NCI-H1048 (cell line): ENCODE measurements at places on chromosomes 2 and 18.

DNA sequence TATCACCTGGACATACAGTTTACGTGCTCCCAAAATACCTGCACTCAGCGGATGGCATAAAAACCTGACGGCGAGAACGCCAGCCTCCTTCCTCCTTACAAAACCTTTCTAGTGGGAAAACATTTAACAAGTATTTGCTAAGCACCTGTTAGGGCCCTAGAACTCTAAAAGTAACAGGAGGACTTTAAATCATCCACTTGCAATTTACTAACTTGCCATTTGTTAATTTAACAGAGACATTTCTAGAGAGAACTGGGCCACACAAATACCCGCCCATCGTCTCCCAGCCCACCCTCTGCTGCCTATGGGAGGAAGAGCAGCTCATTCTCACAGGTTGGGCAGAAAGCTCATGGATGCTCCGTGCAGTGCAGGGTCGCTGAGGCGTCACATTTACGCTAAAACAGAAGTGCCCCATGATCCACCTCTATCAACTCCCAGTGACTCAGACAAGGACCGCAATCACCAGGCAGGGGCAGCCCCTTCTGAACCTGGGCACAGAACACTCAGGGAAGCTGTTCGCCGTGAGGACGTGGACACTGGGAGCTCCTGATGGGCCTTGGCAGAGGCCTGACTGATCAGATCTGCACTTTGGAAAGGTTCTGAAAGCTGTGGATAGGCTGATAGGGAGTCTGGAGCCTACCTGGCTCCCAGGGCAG lies 106.9 kb downstream of the HDAC4 start:
- no peak for DNase-seq

GRCh38 chr2:46495231-46496030 lies 16.1 kb downstream of the TMEM247 start:
- DNase-seq = no peak

- DNase-seq = no peak
Measured at GRCh38 chr2:144467502-144468137, 52.3 kb downstream of the ZEB2 start.

GRCh38 chr18:66795051-66795450 lies 191.2 kb upstream of the CDH19 start:
- DNase-seq = peak; percentile 56

- DNase-seq = no peak
Measured at GRCh38 chr2:212979046-212979612, 172.3 kb downstream of the IKZF2 start.

GRCh38 chr2:26169681-26170414 lies 3.0 kb upstream of the GAREM2 start:
- DNase-seq = no peak

DNA sequence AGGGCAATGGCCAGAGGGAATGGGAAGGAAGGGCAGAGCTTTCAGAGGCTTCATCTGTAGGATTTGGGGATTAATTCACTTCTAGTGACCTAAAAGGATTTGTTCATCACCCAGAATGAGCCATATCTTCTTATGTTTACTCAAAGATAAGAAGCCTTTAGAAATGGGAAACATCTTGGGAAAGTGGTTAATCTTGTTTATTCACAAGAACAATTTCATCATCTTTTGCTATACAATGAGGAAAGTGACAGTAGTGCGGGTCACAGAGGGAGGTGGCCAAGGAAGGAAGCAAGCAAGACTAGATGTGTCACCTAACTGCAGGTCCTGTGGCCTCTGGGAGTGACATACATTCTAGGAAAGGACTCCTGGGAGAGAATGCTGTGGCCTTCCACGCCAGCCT lies 140.4 kb upstream of the ALPP start:
- DNase-seq = no peak

DNA sequence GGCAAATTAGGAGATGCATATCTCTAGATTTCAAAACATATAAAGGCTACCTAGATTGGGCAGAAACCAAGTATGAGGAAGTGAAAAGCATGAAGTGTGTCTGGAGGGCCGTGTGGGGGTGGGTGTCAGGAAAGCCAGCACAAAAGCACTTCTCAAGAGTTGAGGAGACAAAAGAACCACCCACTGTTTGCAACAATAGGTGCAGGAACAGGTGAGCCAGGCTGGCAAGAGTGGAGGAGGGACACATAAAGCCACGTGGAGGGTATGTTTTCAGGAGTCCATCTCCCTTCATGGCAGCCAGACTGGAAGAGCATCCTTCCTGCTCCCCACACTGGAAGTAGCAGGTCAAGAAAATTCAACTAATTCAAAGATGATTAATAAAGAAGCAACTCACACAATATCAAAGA lies 96.4 kb downstream of the CERS6 start:
- DNase-seq = peak; percentile 32

- DNase-seq = no peak
Measured at GRCh38 chr2:229089776-229090175, 181.3 kb downstream of the PID1 start.

- DNase-seq = no peak
Measured at GRCh38 chr2:186126181-186126580, 359.9 kb upstream of the ZC3H15 start.

DNA sequence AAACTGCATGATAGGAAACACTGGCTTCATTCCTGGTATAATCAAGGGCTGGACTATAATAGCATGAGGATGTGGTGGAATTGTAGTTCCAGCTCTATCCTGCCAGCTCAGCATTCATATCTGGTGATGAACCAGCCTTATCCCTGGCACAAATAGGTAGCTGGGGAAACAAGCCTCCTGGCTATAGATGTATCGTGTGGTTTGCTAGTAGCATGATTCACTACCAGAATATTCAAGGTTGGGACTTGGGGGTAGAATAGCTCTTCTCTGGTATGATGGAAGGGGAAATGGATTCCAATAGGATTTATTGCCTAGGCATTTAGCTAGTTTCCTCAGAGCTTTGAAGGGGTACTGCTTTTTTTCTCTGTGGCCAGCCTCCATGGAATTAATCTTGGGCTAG lies 532.8 kb downstream of the FBXO15 start:
- DNase-seq = no peak

GRCh38 chr2:182611009-182611408 lies 105.0 kb upstream of the DNAJC10 start:
- no peak for DNase-seq

- no peak for DNase-seq
Measured at GRCh38 chr2:207937823-207938222, 87.5 kb downstream of the PLEKHM3 start.

DNA sequence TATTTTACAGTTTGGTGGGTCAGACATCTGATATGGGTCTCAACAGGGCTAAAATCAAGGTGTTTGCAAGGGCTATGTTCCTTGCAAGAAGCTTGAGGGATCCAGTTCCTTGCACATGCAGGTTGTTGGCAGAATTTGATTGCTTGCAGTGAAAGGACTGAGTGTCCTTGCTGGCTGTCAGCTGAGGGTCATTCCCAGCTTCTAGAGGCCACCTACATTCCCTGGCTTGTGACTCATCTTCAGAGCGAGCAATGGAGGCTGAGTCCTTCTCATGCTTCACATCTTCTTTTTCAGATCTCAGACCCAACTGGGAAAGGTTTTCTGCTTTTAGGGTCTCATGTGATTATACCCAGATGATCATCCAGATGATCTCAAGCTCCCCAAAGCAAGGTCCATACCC lies 12.4 kb downstream of the MEX3C start:
- no peak for DNase-seq

- DNase-seq = no peak
Measured at GRCh38 chr2:75582840-75583239, 22.1 kb upstream of the EVA1A start.

GRCh38 chr2:634636-635388 lies 42.4 kb downstream of the TMEM18 start:
- no peak for DNase-seq

- DNase-seq = no peak
Measured at GRCh38 chr2:73933194-73933593, 6.5 kb downstream of the DGUOK start.

- no peak for DNase-seq
Measured at GRCh38 chr2:153604133-153604532, 125.6 kb upstream of the RPRM start.

DNA sequence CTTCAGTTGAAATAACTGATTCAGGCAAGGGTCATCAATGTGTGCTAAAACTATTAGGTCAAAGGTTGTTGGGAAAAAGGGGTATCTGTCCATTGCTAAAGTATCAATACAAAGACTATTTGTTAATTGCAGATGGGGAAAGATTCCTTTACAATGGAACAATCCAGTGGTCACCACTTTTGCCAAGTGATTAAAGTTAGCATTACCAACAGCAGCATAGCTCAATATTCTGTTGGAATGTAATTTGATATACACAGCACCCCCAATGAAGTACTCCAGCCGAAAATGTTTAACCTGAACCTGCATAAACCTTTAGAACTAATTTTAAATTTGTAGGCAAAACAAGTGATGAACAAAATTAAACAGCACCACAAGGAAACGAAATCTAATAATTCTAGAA lies 191.0 kb downstream of the TCF4 start:
- no peak for DNase-seq

DNA sequence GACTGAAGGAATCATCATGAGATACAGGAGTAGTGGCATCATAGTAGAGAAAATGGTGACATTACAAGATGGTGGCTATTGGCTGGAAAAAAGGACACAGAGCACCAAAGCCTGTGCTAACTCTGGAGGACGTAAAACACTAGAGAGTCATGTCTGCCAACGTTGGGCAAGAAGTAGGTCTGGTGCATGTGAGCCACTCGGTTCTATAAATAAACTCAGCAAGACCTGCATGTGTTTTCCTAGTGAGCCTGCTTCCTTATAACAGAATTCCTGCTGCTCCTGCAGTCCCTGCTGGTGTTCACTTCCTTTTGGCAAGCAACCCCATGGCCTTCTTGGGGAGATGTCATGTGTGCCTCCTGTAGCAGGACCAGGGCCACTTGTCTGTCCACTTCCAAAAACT lies 325.2 kb downstream of the OSR1 start:
- no peak for DNase-seq

DNA sequence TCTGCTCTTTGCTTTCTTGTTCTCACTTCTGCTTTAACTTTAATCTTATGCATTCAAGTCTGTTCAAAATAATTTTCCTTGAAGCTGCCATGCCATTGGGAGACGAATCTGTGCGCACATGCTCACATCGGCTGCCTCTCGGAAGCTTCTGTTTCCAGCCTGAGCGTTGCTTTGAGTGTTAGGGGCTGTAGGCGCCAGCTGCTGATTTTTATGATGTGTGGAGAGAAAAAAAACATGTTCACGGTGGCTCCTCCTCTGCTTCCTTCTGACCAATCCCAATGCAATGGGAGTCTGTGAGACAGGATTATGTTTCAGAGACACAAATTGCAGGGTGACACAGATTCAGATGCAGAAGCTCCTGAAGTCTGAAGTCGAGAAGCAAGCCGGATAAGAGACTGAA lies at the start of gene MC4R:
Gene MC4R (minus strand): TSS at position 180 of the 400 bp plus-strand sequence. CDS start 426 bp downstream, outside the sequence.
- DNase-seq = peak; percentile 16

DNA sequence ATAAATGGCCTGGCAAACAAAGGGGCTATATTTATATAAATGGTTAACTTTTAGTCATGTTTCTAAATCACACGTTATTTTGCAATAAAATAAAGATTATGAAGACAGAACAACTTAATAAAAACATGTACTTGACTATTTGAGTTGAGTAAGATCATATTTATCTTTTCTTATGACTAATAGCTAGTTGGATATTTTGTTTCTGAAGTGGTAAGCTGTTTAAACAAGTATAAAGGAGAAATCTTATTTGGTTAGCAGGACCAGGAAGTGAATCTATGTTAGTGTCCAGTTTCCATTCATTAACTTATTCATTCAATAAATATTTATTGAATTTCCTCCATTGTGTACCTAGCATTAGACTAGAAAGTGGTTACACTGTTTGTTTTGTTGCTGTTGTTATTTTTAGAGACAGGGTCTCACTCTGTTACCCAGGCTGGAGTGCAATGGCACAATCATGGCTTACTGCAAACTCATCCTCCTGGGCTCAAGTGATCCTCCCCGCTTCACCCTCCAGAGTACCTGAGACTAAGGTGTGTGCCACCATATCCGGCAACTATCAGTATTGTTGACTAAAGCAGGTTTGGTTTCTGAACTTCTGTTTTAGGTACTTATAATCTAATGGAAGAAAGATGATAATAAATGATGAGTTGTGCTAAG lies 312.6 kb downstream of the DPP10 start:
- no peak for DNase-seq

- DNase-seq = no peak
Measured at GRCh38 chr2:232889876-232890401, 19.9 kb downstream of the SNORC start.

DNA sequence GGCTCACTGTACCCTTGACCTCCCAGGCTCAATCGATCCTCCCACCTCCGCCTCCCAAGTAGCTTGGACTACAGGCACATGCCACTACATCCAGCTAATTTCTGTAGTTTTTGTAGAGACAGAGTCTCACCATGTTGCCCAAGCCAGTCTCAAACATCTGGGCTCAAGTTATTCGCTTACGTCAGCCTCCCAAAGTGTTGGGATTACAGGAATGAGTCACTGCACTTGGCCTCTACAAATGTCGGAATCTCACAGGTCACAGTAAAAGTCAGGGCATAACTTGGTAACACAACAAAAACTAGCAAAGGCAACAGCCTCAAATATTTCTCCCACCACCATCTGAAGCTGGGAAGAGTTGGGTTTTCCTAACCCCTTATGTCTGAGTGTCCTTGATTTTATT lies 25.3 kb downstream of the SCG2 start:
- DNase-seq = no peak

GRCh38 chr2:218282173-218282991 lies 9.9 kb downstream of the TMBIM1 start:
- no peak for DNase-seq

DNA sequence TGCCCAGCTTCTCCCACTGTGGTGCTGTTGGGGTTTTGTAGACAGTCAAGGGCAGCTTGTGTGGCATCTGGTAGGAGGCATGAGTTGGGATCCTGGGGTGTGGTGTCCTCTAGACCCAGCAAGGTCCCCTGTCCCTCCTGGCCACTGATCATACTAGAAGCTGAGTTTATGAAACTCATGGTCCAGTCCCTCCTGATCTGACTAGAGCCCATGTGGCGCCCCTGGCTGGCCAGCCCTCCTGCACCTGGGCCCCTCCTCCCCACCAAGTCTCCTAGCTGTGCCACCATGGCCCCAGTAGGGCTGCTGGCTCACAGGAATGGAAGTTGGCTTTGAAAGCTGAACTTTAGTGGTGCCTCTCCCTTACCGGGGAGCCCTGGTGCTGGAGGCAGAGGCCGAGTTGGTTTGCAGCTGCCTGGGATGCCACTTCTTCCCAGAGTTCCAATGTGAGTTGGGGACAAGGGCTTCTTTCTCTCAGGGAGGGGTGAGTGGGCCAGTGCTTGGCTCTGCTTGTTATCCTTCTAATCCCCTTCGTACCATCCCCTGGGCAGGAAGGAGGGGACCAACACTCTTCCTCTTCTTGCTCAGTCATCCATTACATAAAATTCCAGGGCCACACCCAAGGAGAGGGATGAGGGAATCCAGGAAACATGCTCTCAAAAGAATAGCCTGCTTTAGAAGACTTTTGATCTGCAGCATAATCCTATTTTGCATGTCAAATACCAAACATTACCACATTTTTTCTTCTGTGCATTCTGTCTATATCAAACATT lies 37.5 kb upstream of the HAAO start:
- peak; percentile 50 for DNase-seq

- DNase-seq = no peak
Measured at GRCh38 chr2:16137080-16137755, 196.9 kb downstream of the MYCN start.

- DNase-seq = no peak
Measured at GRCh38 chr2:240707043-240707756, 15.5 kb downstream of the AQP12A start.

- no peak for DNase-seq
Measured at GRCh38 chr2:174711206-174711605, 53.1 kb downstream of the CHRNA1 start.
